Suppressor macrophage (primary cell): ENCODE measurements at places on chromosomes 2 and 18.
A peak's percentile ranks its signal among the peaks of the same experiment; 100 is the strongest.

GRCh38 chr2:216234106-216234505 is 125.0 kb downstream of the XRCC5 start:
- no peak for DNase-seq

DNA sequence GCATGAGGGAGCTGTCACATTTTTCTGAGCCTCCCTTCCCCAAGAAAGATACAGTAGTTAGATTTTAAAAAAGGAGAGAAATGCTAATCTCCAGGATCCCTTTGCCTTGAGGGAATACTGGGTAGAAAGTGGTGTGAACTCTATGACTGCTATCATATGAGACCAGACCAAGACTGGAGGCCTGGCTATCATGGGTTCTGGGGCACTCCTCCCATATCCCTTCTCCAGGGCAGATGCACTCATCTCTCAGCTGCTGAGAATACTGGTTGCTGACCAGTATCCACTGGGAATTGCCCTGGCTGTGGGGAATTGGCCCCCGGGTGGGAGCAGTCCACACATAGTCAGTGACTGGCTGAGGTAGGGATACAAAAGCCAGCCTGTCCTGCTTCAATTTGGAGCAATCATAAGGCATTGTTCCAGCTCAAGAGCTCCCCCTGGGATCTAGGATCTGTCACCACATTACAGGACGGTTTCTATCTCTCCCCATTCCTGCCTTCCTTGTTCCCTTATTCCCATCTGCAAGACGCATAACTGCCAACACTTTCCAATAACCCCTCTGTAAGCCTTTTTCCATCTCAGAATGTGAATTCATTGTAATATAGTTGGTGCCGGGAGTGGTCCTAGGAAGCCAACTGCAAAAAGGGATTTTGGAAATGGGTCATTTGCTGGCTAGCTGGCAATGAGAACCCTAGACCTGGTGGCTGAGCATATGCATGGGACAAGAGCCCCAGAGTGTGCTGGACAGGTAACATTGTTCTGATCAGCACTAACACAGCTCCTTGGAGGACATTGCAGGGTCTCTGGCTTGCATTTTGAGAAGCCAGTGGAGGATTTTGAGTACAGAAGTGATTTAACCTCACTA is 35.4 kb upstream of the REEP1 start:
- peak; percentile 75 for DNase-seq

DNA sequence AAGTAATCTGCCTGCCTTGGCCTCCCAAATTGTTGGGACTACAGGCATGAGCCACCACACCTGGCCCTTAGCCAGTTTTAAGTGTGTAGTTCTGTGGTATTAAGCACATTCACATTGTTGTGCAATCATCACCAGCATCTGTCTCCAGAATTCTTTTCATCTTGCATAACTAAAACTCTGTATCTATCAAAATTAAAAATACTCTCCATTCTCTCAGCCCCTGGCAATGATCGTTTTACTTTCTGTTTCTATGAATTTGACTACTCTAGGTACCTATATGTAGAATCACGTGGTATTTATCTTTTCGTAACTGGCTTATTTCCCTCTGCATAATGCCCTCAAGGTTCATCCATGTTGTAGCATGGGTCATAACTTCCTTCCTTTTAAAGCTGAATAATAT is 45.5 kb upstream of the CAVIN2 start:
- DNase-seq: no peak

DNA sequence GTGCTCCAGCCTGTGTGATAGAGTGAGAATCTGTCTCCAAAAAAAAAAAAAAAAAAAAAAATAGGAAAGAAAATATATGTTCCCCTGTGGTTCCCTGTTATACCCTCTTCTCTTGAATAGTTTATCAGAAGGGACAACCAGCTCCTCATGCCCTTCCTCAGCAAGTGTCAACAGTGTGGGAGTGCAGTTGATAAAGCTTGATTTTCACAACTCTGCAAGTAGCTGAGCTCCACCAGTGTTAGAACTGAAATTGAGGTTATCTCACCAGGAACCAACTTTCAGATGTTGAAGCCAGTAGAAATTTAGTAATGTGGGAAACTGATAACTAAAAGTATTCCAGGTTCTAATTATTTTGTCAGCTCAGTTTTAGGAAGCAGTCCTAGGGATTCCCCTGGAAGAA is 25.1 kb downstream of the NEDD4L start:
- no peak for DNase-seq

DNA sequence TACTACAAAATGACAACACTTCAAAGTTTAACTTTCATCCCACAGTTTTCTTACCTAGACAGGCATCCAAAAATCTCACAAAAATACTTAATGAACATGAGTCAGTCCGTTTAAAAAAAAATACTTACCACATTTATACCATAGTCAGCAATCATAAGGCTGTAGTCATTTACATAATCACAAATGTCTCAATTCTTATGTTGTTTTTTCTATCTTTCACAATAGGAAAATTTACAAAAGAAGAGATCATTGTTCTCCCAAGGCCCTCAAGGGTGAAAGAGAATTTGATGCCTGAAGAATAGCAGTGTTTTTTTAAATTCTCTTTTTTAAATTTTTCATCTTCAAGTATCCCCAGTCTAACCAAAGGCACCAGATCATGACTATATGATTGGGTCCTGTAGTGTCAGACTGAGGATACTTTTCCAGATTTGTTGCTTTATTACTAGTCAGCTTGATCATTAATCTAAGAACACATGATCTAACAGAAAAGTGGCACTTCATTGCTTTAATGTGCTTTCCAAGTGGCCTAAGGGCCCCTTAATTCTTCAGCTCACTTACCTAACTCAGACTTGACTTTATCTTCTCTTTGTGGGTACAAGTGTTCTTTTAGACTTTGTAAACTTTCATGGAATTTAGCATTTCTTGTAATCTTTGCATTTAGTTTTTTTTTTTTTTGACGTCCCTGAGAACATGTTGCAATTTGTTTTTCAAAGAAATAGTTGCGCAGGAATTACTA is 4.7 kb downstream of the SCYGR5 start:
- no peak for DNase-seq

GRCh38 chr2:156339110-156339847 is 6.8 kb upstream of the NR4A2 start:
- DNase-seq: no peak

GRCh38 chr2:69209482-69209881 is 177.5 kb downstream of the GFPT1 start:
- DNase-seq: no peak

DNA sequence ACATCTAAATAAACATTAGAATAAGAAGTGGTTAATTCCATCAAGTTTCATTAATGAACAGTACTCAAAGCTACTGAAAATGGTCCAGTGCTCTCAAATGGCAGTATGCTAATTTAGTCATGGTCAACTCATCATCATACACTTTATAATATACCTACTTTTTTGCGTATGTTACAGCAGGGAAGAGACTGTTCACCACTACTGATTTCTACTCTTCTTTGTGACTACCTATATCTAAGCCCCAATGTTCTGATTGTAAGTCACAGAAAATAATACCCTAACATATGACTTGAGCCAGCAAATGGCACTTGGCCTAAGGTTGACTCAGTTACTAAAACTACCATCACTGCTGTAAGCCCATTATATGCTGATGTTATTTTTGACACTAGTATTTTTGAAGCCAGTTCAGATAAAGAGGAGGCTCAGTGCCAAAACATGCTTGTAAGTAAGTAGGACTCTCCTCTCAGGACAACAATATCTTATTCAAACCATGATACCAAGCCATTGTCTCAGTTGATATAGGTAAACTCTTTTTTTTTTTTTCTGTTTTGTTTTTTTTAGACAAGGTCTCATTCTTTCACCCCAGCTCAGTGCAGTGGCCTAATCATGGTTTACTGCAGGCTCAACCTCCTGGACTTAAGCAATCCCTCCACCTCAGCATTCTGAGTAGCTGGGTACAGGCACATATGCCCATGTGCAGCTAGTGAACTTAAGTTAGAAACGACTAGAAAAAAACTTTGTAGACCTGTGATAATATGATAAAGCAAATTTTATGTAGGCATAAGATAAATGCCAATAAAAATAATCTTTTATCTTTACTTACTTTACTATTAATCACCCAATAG is 266.9 kb downstream of the ZNF385B start:
- DNase-seq: no peak

DNA sequence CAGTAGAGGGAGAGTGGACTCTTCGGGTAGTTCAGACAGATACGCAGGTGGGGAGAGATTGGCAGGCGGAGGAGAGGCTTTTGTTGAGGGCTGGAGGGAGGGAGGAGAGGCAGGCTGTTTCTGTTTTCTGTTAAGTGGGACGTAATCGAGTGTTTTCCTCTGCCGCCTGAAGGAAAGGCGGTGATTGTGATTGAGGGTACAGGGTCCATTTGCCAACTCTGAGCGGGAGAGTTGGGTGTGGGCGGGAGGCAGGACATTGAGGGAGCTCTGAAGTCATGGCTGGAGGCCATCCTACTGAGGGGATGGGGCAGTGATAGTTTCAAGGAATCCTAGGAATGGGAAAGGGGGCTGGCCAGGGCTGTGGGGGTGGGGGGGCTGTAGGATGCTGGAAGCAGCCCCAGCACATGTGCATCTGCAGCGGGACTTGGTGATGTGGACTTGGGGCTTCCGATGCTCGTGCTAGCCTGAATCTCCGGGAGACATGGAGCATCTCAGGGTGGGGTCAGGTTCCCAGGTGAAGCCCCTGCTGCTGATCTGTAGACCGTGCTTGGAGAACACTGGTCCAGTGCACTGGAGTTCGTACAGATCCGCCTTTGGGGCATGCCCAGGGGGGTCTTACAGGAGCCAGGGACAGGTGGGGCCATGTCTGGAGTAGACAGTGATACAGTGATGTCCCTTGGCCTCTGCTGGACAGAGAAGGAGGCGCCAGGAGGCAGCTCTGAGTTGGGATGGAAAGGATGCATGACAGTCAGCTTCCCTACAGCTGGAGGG is 167.5 kb downstream of the AGAP1 start:
- no peak for DNase-seq

DNA sequence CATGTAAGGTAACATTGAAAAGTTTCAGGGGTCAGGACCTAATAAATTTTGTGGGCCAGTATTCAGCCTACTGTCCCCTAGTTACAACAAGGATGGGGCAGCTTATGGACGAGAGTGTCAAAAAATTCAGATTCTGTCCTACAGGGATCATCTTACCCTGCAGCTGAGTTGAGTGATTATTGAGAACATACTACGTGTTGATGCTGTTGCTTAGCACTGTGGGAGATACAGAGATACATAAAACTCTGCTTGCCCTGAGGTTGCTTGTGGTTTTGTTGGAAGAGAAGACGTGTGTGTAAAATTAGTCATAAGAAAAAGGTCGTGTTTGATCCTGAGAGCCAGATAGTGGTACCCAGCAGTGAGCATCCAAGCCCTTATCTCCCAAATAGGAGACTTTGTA is 253.2 kb downstream of the NEDD4L start:
- DNase-seq: no peak

GRCh38 chr2:43087413-43087812 is 139.0 kb downstream of the ZFP36L2 start:
- no peak for DNase-seq

- DNase-seq: no peak
Observed at GRCh38 chr2:109497463-109497862, 116.3 kb downstream of the SEPTIN10 start.

DNA sequence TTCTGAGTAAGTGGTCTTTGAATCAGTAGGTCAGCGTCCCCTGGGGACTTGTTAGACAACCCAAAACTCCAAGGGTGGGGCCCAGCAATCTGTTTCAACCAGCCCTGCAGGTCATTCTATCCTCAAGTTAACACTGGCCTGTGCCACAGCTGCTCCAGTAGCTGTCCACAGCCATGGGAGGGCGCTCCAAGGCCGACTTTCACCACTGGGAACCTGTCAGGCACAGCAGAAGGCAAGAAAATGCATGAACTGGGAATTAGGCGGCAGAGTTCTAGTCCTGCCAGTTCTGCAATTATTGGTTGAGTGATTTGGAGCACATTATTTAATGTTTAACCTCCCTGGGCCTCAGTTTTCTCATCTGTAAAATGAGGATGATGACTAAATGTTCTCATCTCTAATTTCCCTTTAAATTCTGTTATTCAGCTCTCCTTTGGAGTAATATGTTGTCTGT is 17.4 kb upstream of the MRPL33 start:
- peak; percentile 86 for DNase-seq

GRCh38 chr2:112623913-112624777 is 21.6 kb upstream of the SLC20A1 start:
- DNase-seq: no peak

DNA sequence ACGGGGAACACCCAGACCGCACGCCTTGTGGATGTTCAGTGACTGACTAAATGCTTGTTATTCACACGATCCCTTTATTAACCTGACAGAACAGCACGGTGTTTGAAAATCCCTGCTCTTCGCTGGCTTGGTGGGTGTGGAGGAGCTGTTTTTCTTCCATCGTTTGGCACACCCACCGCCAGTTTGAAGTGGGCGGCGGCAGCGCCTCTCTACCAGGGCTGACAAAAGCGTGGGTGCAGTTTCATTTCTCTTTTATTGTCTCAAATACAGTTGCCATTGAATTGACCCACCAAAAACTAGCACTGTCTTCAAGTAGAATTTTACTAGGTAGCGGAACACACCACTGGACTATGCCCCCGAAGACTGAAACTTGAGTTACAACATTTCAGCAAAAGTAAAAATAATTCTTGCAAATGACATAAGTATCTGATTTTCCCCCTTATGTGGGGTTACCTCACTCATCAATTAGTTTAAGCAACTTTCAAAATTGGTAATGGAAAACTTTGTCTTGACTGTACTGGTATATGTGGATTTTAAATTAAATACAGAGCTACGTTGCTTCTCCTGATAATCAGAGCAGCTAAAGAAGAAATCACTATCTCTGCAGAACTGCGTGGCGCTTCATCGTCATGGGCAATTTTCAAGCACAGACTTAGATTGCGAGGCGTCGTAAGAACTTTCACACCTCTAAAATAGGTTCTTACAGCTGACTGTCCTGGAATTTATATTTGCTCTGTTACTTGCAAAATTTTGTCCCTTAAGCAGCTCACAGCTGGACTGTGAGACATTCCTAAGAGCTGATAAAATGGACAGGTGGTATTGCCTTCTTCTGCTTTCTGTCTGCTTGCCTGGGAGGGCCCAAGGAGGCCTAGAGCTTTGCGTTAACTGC is 60.9 kb downstream of the LDLRAD4 start:
- DNase-seq: peak; percentile 68

DNA sequence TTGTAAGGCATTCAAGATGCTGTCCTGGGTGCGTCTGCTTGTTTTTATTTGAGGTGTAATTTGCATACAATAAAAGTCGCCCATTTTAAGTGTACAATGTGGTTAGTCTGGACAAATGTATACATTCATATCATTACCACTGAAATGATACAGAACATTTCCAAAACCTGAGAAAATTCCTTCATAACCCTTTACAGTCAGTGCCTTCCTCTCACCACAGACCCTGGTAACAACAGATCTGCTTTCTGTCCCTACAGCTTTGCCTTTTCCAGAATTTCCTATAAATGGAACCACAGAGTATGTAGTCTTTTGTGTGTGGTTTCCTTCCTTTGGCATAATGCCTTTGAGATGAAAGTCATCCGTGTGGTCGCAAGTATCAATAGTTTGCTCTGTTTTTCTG is 45.8 kb upstream of the NFU1 start:
- DNase-seq: no peak

GRCh38 chr18:58230438-58231179 is 186.6 kb downstream of the NEDD4L start:
- no peak for DNase-seq

- DNase-seq: no peak
Observed at GRCh38 chr2:239288951-239289511, 111.8 kb downstream of the HDAC4 start.

GRCh38 chr2:53233759-53234547 is 533.7 kb upstream of the CHAC2 start:
- DNase-seq: no peak

GRCh38 chr2:155653176-155653575 is 679.3 kb downstream of the NR4A2 start:
- no peak for DNase-seq

GRCh38 chr2:79892123-79892522 is 379.3 kb downstream of the CTNNA2 start:
- no peak for DNase-seq
